ENCODE measurements at places on chromosomes 13 and 19.

GRCh38 chr19:17332677-17333581 is 1.7 kb downstream of the ANO8 start:
- DNase-seq: no peak

DNA sequence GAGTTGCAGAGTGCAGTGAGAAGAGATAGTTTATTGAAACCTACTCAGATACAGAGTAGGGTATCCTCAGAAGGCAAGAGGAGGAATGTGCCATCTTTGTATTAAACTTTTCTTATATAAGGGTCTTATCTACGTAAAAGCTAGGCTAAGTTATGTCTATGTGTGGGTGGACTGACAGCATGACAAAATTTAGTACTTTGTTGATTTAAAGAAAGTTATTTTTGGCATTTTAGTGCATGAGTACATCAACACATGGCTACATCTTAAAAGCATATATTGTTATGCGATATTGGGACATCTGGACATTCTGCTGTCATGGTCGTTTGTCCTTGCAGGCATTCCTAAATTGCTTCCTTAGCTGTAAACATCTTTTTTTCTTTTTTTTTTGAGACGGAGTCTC is 19.0 kb upstream of the ATP8A2 start:
- no peak for DNase-seq

DNA sequence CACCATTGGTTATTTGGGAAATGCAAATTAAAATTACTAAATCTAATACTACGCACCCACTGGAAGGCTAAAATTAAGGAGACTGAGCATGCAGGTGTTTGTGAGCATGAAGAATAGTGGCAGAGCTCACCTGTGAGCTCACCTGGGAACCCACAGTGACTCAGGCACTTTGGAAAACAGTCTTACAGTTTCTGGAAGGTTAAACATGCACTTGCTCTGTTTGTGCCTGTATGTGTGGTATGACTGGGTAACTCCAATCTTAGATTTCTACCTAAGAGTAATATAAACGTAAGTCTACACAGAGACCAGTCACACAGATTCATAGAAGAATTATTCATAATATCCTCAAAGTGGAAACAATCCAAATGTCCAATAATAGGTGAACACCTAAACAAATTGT is 318.8 kb downstream of the ATP8A2 start:
- DNase-seq: no peak

- no peak for DNase-seq
Measured at GRCh38 chr13:80499536-80500290, 158.8 kb upstream of the SPRY2 start.

- no peak for DNase-seq
Measured at GRCh38 chr13:98622931-98623331, 46.0 kb upstream of the STK24 start.

GRCh38 chr19:21532904-21533303 is 27.5 kb downstream of the ZNF429 start:
- no peak for DNase-seq

DNA sequence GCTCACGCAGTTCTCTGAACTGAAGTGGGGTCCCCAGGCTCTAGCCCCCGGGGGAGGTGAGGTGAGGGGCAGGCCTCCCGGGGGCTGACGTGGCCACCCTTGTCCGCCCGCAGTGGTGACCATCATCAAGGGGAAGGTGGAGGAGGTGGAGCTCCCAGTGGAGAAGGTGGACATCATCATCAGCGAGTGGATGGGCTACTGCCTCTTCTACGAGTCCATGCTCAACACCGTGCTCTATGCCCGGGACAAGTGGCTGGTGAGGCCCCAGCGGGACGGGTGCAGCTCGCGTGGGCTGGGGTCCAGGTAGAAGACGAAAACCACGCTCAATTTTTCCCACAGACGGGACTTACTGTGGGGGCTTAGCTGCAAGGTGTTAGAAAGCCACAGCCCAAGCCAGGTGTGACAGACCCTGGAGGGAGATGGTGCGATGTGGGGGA is 5.6 kb upstream of the ADM5 start:
- DNase-seq: no peak

- peak; percentile 16 for DNase-seq
Measured at GRCh38 chr13:25372284-25373081, 709 bp downstream of the ATP8A2 start.

- DNase-seq: no peak
Measured at GRCh38 chr13:108345016-108345415, 75.5 kb downstream of the TNFSF13B start.

DNA sequence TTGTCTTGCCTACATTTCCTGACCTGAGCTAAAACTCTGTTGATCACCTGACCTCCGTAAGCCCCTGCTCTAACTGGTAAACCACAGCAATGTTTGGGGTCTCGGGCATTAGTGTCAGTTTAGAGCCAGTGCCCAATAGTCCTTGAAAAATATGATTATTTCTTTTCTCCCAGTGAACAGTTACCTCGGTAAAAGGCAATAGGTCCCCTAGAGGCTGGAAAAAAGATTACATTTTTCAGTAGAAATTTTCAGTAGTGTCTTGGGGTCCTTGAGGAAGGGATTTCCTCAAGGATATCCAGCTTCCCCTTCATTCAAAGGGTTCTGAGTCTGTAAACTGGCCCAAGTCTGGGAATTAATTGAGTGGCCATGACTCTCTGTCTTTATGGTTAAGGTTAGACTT is 177.5 kb downstream of the SLC7A1 start:
- no peak for DNase-seq

DNA sequence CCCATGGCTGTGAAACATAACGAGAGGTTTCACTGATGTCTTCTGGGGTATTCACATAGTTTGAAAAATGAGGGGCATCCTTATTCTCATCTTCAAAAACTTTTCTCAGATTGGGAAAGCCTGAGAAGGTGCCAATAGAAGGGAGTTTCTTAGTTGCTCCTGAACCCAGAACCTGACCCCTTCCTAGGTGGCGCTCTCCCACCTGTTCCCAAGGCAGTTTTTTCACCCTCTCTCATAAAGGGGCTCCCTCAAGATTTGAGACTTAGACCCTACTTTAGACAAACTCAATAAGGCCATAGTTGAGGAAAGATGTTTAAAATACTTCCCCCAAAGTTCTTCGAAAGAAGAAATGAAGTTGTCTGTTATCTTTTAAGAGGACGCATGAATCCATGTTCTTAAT is 142.2 kb downstream of the FGF9 start:
- DNase-seq: no peak

DNA sequence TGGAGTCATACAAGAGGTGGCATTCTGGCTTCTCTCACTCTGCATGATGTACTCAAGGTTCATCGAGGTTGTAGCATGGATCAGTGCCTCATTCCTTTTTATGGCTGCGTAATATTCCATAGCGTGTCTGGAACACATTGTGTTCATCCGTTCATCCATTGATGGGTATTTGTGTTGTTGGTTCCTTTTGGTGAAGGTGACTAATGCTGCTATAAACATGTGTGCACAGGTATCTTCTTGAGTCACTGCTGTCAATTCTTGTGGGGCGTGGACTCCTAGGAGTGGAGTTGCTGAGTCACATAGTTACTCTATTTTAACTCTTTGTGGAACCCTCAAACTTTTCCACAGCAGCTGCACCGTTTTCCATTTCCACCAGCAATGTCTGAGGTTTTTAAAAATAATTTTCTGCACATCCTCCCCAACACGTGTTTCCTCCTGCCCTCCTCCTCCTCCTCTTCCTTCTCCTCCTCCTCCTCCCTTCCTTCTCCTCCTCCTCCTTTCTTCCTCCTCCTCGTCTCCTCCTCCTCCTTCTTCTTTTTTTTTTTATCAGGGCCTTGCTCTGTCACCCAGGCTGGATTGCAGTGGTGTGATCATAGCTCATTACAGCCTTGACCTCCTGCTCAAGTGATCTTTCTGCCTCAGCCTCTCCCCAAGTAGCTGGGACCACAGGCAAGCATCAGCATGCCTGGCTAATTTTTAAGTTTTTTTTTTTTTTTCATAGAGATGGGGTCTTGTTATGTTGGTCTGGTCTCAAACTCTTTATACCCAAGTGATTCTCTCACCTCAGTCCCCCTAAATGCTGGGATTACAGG is 2.0 kb upstream of the TMEM221 start:
- DNase-seq: no peak

DNA sequence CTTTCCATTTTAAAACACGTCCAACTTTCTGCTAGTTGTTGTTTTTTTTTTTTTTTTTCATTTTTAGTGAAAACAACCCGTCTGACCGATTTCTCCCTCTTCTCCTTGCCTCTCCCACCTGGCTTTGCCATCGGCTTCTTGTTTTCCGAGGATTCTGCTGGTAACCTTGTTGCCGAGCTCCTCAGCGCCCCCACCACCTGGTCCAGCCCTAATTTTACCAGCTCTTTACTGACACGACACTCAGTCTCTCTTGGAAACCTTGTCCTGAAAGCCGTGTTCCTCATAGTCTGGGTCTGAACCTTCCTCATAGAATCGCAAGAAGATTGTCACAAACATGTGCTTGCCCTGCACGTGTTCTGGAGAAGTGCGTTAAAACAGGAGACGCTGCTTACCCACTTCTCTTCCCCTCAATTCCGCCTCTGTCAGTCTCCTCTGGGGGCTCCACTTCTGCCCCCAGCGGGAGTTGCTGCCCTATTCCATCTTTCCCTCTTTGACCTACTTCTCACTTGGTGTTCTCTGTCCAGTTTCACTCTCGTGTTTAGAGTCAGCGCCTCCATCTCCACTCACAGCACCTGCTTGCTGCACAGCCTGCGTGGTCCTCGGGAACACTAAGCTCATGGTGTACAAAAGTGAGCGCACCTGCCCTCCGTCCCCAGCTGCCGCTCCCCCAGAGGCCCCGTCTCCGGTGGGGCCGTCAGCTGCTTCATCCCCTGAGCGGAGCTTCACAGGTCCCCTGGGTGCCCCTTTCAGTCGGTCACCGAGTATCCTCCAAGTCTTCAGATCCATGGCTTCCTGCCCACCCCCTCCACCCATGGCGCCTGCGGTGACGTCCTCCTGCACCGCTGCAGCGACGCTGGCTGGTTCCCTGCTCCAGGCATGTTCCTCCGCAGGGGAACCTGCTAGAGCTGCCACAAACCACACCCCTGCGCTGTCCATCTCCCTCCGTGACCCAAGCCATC is 65.1 kb downstream of the TM9SF2 start:
- DNase-seq: no peak

DNA sequence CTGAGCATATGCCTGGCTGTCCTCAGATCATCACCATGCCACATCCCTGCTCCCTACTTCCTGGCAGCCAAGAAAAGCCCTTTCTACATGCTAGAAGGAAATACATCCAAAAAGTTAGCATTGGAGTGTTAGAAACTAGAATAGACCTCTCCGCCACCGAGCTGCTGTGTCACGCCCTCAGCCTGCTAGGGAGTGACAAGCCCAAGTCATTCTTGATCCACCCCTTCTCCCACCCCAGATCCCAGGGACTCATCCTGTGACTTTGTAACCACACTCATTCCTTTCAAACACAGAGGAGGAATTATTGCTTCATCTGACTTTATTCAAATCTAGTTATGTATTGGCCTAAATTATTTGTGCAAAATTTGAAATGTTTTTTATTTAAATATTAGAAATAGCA is 45.3 kb downstream of the POLR1D start:
- DNase-seq: no peak

GRCh38 chr13:42420304-42420703 is 148.4 kb downstream of the AKAP11 start:
- no peak for DNase-seq

DNA sequence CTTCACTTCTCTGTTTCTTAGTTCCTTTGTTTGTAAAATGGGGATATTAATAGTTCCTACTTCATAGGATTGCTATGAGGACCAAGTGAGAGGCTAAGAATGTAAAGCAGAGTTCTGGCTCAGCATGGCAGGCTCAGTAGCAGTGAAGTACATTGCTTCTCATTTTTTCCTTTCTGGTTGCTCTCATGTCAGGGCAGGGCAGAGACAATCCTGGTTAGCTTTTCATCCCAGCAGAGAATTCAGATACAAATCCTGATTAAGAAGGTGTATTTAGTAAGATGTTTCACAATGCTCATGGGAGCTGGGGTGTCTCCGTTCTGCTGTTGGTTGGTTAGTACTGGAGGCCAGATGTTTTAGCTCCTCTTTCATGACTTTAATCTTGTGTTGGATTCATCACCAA is 42.9 kb downstream of the WASF3 start:
- peak; percentile 71 for DNase-seq

DNA sequence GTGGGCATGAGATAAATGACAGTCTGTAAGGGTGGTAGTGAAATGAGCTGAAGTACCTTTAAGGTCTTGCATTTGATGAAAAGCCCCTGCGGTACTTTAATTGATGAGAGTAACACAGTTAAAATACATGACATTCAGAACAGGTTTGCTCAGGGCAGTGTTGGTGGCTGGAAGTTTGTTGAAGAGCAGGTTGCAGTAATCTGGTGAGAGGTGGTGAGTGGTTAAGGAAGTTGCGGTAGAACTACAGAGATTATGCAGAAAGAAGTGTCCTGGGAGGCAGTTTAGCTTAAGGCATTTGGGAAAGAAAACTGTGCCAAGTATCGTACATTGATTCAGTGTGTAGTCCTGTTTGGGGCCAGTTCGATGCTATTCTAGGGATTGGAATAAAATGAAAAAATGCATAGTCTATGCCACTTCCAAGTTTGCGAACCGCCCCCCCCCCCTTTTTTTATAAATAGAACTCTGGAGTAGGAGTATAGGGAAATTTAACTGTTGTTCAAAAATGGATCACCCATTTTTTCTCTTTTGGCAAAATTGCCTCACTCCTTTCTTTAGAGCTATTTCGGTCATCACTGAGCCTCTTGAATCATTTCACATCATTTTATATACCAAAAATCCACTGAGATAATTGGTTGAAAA is 42.7 kb downstream of the SLAIN1 start:
- DNase-seq: no peak

- DNase-seq: no peak
Measured at GRCh38 chr13:77235456-77236022, 91.4 kb downstream of the MYCBP2 start.
